ENCODE measurements at places on chromosomes 4 and X.

GRCh38 chrX:13377550-13377934 is 57.7 kb upstream of the ATXN3L start:
- no peak for DNase-seq

- no peak for DNase-seq
Measured at GRCh38 chr4:9841072-9841471, 59.6 kb downstream of the DRD5 start.

- no peak for DNase-seq
Measured at GRCh38 chr4:107035819-107036583, at the start of gene DKK2. TSS of gene DKK2 (minus strand) at chr4:107036313. CDS start at chr4:107035591, 722 bp downstream.

GRCh38 chrX:133796282-133796681 is 189.1 kb downstream of the GPC3 start:
- no peak for DNase-seq

DNA sequence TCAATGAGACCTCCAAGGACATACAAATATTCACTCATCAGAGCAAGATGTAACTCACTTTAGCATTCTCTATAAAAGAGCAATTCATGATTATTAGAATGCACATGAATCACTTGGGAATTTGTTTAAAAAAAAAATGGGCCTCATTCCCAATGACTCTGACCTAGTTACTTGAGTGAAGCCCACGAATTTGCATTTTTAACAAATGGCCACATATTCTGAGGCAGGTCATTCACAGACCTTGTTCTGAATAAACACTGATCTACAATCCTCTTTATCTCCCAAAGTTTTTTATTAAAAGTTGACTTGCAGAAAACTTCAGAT is 255.1 kb upstream of the VEGFC start:
- DNase-seq, result no peak

DNA sequence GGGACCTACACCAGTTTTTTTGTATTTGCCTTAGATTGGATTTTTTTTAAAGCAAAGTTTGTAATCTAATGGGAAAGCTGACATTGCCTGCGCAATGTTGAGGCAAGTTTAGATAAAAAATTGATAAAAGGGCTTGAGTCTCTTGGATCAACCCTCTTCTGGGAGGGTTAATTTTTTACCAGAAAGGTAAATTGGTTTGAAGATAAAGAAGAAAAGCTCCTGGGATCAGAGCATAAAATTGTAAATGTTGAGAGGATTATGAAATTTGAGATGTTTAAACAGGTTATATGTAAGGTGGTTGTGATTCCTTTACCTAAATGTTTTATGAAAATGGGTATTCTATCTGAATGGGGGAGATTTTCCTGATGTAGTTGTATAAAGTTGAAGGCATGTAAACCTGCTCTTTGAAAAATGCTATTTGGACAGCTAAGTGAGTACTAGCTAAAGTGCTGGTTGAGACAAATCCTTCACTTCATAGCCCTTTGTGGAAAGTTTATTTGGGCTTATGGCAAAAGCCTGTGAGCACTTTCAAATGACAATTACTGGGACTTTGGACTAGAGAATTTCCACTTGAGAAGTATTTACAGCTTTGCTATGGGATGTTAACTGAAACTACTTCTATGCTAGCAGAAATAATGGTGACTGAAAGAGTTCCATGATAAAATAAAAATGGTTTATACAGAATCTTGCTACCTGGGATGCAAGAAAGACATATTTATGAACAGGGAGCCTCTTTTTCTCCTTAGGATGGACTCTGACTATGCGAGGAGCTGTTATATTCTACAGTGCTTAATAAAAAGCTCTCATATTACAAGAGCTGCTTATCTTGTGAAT is 56.2 kb downstream of the UGT2B10 start:
- no peak for DNase-seq

DNA sequence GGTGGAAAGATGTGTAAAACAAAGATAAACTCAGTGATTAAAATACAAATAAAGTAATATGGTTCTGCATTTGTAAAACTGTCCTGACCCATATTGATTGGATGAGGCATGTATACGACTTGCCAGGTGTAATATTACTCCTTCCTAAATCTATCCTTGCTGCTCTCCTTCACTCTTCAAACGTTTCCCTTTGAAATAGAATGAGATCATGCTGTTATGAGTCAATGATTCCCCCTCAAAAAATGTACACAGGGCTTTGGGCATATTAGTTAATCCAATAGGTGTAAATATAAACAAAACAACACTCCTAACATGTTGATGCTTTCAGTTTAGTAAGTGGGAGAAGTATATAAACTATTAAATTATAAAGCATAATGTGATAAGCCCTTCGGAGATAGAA is 117.4 kb upstream of the GPM6A start:
- DNase-seq, result no peak

DNA sequence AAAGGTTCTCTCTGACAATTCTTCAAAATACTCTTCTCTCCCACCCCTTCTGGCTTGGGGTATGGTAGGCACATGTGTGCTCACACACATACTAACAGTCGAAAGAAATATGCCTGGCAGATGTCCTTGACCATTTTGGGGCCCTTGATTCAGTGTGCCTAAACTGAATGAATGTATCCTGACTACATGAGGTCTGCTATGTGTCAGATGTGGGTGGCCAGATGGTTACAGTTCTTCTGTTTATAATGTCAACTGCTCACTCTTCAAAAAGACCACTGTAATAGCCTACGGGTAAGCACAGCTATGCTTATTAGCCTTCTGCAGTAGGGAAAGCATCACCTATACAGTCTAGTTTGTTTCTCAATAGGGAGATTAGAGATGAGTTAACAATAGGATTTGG is 63.7 kb upstream of the VEGFC start:
- DNase-seq, result no peak

DNA sequence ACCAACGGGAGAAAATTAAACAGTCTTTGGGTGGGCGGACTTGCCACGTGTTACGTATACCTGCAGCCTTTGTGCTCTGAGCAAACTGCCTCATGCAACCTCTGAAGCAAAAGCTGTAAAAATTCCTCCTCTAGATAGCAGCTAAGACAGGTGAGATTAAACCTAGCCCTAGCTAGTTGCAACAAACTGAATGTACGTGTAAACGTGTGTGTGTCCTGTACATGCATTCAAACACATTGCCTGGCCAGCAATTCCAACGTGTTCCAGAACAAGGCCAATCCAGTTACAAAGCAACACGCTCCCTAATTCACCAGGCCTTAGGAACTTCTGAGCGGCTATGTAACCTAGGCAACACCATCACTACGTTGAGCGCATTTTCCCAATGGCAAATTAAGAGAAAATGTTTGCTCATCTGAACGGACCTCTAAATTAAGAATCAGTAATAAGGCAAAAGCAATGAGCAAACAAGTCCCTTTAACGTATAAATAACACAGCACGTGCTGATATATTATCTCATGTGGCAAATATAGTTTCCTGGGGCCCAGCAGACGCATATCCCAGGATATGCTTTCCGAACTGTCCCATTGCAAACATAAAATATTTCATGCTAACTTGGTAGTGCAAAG is 792 bp downstream of the PPID start:
- peak; percentile 48 for DNase-seq

Data from COLO829 (cell line).